ENCODE measurements at places on chromosomes 5 and 9.

DNA sequence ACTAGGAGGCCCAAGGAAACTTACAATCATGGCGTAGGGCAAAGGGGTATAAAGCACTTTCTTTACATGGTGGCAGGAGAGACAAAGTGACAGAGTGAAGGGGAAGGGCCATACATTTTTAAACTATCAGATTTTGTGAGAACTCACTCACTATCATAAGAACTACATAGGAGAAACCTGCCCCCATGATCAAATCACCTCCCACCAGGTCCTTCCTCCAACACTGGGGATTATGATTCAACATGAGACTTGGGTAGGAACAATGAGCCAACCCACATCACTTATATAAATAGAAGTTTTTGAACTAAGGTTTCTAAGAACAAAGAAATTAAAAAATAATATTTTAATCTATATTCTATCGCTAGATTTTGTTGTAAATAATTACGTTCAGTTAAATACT lies 460.3 kb upstream of the TYRP1 start:
- no peak for DNase-seq

DNA sequence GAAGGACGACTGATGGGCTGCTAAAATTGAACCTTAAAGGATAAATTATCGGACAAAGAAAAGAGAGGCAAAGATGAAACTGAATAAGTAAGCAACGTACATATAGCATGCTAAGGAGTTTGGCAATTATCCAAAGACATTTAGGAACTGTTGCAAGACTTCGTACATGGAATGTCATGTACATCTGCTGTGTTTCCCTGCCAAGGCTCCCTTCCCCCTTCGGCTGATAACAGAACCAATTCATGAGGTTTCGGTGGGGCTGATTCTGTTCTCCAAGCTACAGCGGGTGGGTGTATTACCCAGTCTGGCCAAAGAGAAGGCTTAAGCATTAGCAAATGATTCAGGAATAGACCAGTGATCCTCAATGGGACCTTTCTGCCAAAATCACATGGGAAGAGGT lies 190.9 kb upstream of the FREM1 start:
- DNase-seq, result no peak

DNA sequence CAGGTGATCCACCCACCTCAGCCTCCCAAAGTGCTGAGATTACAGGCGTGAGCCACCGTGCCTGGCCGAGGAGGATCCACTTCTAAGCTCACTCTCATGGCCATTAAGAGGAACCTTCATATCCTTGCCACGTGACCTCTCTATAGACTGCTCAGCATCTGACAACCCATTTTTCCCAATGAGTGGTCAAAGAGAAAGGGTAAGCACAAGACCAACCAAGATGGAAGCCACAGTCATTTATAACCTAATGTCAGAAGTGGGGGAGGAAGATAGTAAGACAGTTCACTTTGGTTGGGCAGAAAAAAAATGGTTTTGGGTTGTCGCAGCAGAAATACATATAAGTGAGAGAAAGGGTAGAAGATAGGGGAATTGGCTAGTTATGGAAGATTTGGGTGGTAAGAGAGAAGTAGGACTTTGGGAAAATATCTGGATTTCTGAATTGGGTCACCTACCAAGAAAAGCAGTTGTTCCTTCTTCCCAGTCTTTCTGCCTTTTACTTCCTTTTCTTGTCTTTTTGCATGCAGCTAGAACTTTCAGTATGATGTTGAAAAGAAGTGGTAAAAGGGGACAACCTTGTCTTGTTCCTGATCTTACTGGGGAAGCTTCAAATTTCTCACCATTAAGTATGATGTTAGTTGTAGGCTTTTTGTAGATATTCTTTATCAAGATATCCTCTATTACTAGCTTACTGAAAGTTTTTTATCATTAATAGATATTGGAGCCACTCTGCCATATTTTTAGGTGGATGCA lies 15.6 kb downstream of the SNX2 start:
- no peak for DNase-seq

- no peak for DNase-seq
Measured at GRCh38 chr9:7185612-7186011, 427.8 kb downstream of the KDM4C start.

- no peak for DNase-seq
Measured at GRCh38 chr5:140317859-140318258, 15.0 kb upstream of the PFDN1 start.

DNA sequence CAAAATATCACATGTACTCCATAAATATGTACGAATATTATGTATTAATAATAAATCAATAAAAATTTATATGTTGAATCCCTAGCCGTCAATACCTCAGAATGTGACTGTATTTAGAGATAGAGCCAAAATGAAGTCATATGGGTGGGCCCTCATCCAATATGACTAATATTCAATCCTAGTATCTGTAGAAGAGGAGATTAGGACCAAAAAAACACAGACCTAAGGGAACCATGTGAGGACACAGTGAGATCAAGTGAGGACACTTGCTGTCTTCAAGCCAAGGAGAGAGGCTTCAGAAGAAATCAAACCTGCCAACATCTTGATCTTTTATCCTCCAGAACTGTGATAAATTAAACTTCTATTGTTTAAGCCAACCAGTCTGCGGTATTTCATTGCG lies 3.7 kb upstream of the AMACR start:
- DNase-seq, result no peak

DNA sequence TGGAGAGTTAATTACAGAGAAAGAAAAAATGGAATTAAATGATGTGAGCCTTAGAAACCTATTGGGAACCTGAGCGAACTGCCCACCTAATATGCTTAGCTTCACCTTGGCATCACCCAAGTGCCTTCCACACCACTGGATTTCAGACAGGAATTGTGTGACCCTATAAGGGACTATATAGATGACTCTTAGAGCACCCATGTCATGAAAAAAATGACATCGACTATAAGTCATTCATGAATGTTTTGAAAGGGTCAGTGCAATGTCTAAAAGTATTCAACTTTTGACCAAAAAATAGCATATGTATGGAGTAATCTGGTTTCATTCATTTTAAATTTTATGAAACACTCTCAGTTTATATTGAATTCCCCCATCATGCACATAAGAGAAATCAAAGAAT lies 81.6 kb upstream of the PRRC1 start:
- DNase-seq, result no peak

DNA sequence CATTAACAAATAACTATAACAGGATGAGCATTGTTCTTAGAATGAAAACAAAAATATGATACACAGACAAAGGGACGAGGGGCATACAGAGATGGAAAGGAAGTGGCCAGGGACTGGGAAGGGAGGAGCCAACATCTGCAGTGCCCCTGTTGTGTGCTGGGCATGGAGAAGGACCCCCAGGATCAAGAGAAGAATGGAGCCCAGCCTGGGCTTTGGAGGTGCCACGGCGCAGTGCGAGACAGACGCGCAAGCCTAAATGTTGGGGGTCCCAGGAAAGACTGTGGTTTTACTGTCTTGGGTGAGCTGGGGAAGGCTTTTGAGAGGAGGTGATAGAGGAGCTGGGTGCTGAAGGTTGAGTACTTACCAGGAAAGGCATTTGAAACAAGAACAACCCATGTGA lies 28.4 kb upstream of the DUSP1 start:
- no peak for DNase-seq

DNA sequence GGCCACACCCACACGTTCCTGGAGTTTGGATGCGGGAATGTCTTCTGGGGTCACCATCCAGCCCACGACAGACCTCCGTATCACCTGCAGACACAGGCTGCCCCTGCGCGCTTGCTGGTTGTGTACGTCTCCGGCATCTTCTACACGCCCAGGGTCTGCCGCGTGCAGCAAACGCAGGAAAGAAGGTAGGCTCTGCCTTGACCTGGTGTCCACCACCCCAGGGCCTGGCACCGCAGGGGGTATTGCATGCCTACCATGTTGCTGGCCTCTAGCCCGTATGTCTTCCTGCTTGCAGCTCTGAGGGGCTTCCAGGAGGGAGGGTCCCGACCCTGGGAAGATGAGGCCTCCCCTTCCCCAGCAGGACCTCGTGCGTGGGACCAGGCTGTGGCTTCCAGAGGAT lies 298.8 kb upstream of the IRX4 start:
- no peak for DNase-seq

DNA sequence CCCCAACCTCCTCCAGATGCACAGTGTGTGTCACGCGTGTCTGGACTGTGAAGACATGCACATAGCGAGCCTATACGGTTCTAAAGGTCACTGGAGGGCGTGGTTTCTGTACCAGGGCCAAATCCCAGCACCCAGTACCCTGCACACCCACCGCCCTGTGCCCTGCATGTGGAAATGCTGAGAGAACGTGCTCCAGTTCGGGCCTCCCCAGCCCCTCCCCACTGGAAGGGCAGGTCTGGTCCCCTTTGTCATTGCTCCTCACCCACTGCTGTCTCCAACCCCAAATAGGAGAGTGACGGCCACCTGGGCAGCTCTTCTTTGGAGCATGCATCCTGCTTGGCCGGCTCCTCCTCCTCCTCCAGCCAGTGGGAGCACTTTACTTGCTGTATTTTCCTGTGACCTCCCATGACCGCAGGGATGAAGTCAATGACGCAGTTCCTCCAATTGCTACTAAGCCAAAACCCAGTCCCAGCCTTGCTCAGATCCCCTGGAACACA lies 116.7 kb downstream of the WNK2 start:
- peak; percentile 93 for DNase-seq

- peak; percentile 64 for DNase-seq
Measured at GRCh38 chr9:128494108-128494745, 10.3 kb upstream of the GLE1 start.

DNA sequence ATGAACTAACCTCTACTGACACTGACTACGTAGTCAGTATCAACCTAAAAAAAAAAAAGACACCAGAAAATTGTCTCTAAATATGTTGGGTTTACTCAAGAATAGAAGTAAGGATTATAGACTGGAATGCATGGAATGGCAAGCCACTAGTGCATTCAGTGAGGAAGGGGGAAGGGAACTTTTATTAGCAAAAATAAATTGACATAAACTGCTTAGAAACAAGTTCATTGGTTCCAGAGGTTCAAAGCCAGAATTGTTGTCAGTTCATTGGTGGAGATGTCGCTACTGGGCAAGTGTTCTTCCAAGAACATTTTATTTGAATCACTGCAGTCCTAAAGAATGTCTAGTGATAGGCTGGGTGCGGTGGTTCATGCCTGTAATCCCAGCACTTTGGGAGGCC lies 26.1 kb upstream of the AOPEP start:
- no peak for DNase-seq

GRCh38 chr9:35960039-35960655 lies 2.2 kb upstream of the OR2S2 start:
- DNase-seq, result peak; percentile 40

GRCh38 chr5:97406946-97407676 lies 224.1 kb upstream of the RIOK2 start:
- no peak for DNase-seq

- DNase-seq, result no peak
Measured at GRCh38 chr5:74382987-74383593, 257.4 kb downstream of the ENC1 start.

DNA sequence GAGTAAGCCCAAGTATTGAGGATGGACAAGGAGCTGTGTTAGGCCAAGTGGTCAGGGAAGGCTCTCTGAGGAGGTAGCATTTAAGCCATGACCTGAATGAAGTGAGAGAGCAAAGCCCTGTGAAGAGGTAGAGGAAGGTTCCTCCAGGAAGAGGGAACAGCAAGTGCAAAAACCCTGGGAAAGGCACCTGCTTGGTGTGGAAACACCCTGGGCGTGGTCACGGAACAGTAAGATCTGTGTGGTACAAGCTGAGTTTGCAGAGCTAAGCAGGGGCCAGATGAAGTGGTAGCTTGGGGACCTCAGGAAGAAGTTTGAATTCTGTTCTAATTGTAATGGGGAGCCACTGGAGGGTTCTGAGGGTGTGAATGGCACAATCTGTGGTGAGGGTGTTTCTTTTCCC lies 310.2 kb downstream of the ARHGAP26 start:
- peak; percentile 16 for DNase-seq

DNA sequence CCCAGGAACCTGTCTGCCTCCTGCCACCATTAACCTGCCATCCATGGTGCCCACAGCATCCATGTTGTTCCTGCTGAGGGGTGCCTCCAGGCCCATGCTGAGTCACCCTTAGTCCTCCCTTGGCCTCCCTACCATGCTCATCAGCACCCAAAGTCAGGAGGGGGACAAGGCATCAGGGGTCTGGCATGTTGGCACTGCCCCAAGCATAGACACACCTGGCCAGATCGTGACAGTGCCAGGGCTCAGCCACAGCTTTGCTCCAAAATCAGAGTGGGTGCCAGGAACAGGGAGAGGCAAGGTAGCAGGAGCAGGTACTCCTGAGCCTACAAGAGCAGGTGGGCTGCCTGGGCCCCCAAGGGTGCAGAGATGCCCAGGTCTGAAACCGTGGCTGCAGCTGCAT lies 566.6 kb downstream of the TLE1 start:
- no peak for DNase-seq

DNA sequence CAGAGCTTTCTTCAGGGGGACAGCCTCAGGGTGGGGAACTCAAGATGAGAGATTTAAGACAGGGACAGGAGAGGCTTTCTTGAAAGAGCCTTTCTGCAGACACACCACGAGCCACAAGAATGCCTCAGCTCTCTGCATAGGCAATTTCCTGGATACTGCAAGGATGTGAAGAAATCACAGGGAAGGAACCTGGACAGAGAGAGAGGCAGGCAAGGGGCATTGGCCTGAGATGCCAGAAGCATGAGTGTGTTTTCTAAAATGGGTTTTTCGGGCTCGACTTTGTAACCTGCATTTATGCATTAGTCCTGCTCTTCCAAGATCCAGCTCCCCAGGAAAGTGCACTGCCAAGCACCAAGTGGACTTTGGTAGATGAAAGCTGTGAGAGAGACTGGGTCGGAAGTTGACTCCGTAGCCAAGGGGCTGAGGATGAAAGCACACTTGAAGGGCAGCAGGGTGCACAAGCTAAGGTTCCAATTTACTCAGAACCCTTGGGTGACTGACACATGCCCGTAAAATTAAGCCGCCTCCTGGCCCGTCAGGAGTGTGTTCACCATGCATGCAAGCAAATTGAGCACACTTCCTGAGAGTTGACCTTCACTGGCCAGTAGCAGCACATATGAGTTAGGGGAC lies 90.9 kb downstream of the CFAP90 start:
- DNase-seq, result no peak

GRCh38 chr9:133709691-133710571 lies 28.2 kb downstream of the SARDH start:
- no peak for DNase-seq

- DNase-seq, result no peak
Measured at GRCh38 chr9:116806075-116806474, 119.0 kb downstream of the TRIM32 start.

DNA sequence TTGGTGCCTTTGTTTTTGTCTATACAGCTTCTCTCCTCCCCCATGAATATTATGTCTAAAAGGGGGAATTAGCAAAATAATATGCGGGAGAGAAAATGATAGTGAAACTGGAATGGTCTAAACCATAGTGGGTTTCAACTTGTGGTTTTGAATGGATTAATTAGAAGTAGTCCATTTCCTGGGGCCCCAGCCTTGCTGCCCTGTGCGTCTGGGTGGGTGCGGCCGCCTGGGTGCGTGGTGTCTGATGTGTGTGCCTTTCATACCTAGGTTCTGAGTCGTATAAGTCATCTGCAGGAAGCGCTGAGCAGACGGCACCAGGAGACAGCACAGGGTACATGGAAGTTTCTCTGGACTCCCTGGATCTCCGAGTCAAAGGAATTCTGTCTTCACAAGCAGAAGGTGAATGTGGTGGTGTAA lies 120.0 kb upstream of the CACNA1B start:
- no peak for DNase-seq

Measured in small intestine (tissue), 16 donors.